ENCODE measurements at places on chromosomes 5 and 9.

DNA sequence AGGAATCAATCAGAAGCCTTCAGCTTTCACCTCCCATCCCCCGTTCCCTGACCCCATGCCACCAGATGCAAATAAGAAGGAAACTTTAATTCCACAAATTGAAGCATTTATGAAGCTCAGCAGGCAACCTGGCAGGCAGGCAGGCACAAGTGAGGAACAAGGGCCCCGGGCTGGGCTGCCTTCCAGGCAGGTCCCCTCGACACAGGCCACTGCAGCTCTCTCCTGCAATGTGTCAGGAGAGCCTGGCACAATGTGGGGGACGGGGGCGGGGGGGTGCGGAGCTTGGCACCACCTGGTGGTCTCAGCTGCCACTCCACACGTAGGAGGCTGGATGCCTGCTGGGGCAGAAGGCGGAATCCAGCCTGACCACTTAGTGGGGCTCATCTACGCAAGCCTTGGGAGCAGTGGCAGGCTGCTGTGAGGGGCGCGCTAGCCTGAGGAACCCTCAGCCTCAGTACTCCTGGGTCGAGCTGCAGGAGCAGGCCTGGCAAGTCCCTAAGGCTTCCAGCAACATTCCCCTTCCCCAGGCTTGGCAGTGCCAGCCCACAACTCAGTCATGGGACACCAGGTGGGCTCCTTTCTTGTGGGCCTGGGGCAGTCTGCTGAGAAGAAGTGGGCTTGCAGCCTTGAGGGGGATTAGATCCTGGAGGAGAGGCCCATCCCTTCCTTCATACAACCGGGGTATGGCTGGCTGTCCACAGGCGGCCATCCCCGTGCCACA, 50.2 kb upstream of the KCNMB1 start:
- DNase-seq: no peak

DNA sequence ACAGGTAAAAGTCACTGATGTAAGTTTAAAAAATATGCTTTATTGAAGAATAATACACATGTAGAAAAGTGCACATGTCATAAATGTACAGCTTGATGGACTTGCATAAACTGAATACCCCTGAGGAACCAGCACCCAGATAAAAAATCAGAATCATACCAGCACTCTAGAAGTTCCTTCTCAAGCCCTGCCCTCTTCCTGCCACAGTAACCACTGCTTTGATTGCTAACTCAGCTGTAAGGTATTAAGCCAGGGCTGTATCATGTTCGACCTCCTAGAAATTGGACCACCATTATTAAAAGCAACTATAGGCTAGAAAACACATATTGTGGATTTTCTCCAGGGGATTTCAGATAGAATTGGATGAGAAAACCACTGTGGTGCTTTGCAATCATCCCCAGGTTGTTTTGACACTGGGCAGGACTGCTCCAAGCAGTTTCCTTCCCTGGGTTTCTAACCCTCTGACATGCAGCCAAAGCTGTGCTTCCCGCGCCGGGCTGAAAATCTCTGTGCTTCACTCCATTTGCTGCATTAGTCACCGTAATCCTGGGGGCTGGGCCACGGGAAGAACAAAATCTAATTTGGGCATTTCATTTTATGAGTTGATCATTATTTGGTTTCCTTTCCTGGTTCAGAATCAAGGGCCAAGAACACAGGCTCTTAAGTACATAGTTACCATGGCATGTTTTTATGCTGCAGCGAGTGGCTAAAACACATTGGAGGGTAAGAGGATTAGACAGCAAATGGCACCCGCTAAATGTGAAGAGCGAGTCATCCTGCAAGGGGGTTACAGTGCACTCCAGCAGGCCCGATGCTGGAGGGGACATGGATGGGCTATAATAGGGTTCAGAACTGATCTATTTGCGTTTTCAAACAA, 139.4 kb upstream of the IL12B start:
- no peak for DNase-seq

DNA sequence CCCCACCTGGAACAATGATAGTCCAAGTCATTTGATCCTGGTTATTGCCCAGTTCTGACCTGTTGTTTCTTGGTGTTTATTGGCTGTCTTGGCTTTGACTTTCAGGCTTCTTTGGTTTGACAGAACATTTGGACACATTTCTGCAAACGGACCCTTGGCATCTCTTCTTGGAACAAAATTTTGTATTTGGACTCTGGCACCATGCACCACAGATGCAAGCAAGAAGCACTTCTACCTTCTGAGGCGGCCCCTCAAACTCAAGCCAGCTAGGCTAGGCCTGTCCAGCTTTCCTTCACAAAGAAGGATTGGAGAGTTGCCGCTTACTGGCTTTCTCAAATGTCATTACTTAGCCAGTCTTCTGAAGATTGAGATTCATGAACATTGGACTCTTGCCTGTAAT, 23.1 kb upstream of the FGF10 start:
- DNase-seq: no peak

- DNase-seq: no peak
These were observed 22.8 kb downstream of the FBXW5 start for GRCh38 chr9:136921718-136922117.

DNA sequence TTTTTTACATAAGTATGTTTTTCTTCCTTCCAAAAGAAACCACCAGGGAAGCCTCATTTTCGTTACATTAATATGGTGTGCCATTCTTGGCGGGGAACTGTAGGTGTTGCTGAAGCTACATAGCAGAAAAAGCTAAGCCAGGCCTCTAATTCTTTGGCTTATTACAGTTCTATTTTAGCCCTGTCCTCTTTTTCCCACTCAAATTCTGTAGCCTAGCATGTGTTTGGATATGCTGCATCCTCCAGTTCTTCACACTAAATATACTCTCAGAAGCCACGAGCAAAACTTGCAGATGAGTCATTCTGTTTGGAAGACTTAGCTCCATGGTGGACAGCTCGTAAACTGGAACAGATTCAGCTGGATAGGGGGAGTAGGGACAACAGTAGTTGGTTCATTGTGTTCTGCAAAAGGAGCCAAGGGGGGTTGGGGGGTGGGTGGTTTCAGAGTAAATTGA, 369.4 kb downstream of the TMEM161B start:
- DNase-seq: no peak

DNA sequence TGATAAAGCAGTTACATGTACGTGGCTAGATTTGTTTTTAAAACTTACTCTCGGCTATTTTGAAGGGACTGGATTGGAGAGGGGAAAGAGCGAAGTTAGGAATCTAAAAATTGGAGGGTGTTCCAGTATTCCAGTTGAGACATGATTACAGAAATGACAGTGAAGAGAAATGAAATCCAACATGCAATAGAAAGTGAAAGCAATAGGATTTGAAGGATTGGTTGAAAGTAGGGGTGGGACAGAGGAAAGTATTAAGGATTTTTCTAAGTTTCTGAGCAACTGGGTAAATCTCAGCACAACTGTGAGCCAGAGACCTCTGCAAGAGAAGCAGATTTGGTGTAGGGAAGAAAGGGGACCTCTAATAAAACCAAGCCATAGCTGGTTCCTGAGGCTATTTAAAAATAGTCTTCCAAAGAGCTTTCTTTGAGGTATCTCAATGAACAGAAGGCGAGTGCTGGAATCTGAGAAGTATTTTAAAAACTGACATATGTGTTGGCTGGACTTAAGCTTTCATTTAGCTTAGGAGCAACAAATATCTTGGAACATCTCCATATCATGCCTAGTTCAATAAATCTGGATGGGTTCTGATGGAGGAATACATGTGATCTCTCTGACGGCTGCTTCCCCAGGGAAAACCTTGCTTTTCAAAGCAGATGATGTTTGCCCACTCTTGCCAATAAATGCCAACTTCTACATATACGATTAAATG, 110.4 kb upstream of the IFNK start:
- DNase-seq: no peak

GRCh38 chr9:138075496-138075895, 197.9 kb downstream of the CACNA1B start:
- DNase-seq: no peak

GRCh38 chr9:91378695-91379127, 17.0 kb upstream of the AUH start:
- no peak for DNase-seq

DNA sequence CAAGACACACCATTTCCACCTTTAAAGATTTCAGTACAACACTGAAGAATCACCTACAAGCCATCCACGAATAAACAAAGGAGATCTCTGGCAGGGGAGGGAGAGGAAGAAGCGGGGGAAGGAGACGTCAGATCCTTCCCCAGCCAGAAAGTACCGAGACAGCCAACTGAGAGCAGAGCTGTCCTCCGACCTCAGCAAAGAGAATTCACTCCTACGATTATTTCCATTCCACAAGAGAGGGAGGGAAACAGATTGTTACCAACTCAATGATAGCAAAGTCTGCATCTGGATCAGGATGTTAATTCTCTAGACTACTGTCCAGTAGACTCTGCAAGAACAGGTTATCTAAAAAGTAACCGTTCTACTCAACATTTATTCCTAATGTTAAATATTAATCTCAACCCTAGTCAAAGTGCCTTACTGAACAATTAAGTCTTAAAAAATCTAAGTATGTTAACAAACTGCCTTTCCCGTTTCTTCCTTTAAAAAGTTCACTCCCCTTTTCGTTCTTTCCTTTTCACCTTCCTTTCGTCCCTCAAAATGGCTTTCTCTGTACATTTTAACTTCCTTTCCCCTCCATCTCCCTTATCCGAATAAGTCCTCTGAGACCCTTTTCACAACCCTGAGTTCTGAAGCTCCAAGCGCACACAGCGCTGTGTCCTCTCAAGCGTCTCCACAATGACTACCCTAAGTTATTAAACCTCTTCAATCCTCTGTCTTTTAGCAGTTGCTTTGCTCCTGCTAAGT, 1.4 kb downstream of the CHD1 start:
- no peak for DNase-seq

GRCh38 chr9:103296189-103296588, 301.1 kb downstream of the CYLC2 start:
- DNase-seq: no peak

GRCh38 chr5:170565072-170565471, 61.3 kb downstream of the KCNIP1 start:
- no peak for DNase-seq

DNA sequence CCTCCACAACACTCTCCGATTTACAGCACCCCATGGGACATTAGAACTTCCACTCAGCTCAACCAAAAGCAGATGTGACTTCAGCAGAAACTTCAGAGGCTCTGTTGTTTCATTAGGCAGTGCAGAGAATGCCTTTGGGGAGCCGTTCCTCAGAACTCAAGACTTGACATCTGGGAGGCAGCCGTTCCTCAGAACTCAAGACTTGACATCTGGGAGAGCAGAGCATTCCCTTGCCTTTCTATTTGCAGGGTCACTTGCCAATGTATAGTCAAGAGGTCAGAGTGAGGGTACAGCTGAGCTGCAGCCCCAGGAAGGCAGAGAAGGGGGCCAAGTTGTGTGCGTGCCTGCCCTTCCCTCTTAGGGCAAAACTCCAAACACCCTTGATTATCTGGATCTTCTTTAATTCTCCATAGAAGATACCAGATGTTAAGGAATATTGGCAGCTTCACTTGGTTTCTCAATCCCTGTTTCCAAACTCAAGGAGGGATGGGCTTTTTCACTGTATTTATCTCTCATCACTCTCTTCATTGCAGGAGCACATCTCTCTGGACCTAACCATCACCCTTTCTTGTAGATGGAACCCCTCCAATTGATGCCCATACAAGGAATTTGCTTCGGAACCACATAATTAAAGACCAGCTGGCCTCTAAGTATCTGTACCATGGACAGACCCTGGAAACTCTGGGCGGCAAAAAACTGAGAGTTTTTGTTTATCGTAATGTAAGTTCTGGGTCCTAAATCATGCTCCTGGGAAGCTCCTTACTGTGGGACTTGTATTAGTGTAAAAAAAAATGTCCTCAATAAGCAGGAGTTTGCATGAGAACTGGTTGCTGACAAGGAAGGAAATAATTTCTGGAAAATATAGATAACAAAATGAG, 25.6 kb downstream of the TGFBI start:
- DNase-seq: no peak

DNA sequence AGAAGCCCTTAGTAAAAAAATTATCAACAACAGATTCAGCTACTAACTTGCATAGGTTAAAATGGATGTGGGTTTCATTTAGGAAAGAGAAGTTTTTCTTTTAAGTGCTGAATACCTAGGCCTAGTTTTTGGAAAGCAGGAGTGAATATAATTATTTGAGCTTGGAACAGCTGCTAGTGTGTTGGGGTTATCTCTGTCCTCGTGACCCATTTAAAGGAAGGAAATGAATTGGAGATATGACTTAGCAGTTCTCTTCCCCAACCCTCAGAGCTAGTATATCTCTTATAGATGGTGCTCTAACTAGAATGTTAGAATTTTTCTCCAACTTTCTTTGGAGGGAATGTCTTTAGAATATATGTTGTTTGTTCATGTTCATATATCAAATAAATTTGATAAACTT, 38.6 kb downstream of the ZNF366 start:
- DNase-seq: no peak

- DNase-seq: no peak
These were observed 122.4 kb upstream of the SLC12A2 start for GRCh38 chr5:127961006-127961762.

DNA sequence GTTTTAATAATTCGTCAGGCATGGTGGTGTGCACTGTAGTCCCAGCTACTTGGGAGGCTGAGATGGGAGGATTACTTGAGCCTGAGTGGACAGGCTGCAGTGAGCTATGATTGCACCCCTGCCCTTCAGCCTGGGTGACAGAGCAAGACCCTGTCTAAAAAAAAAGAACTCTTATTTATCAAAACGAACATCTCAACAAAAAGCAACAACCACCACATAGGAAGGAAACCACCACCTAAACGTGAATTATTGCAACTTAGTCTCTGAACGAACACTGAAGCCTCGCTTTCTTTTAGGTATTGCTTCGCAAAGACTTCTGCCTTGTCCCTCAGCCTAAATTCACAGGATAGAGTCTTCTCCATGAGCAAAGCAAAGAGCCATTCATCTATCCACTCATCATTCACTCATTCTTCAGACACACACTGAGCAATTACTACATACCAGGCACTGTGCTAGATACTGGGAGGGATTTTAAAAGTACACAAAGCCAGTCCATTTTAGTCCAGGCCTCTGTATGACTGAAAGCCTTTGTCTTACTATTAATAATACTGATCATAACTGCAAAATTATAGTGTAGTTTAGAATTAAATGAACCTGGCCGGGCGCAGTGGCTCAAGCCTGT, 57.4 kb downstream of the THBS4 start:
- no peak for DNase-seq
